CD4-positive, alpha-beta T cell treated with Interleukin-6 at 100 ng/mL for 8 hours (primary cell): ENCODE measurements at places on chromosomes 6 and 20.

DNA sequence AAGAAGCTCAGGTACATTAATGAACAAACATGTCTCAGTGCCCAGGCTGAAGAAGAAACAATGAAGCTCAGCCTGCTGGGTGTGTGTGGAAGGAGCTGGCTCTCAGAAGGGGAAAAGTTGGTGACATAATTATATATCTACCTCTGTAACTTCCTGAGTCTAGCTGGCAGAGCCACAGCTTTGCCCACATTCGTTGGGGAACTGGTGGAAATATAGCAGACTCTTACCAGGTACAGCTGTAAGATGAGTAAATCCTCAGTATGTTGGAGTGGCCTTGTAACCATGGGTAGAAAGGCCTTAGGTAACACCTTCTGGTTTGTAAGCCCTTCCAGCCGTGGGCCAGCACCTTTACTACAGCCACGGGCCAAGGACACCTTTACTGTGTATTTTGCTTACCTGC lies 29.9 kb upstream of the PNRC1 start:
- no peak for DNase-seq

- no peak for DNase-seq
Observed at GRCh38 chr6:105941621-105942412, 144.3 kb upstream of the PRDM1 start.

DNA sequence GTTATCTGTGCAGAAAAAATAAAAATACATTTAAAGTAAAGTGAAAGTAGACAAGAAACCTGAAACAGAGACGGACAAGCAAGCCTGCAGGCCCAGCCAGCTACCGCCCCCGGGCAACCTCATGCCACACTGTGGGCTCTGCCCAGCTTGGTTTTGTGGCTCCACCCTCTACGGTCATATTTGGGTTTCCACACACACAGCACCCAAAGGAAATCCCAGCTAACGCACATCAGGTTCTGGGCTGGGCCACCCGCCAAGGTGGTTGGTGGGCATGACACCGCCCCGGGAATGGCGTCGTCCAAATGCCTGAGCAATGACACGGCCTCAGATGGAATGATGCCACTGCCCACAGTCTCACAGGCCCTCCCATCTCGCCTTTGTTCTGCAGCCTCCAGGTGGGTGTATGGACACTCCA lies 22.9 kb downstream of the FAM110A start:
- peak; percentile 42 for DNase-seq

DNA sequence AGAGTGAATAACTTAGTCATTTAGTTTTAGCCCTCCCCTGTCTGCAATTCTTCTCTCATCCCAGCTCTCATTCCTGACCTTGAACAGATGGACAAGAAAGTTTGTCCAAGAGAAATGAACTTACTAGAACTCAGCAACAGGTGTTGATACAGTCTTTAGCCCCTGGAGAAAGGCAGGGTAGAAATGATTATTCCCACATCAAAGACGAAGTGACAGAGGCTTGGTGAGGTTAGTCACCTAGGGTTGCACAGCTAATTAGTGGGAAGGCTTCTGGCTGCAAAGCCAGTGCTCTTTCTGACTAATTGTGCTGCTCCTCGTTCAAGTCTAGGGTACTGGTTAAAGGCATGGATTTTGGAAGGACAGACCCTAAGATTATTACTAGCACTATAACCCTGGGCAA lies 4.5 kb downstream of the ZDHHC14 start:
- no peak for DNase-seq

- no peak for DNase-seq
Observed at GRCh38 chr20:15645816-15646215, 927.4 kb downstream of the KIF16B start.

DNA sequence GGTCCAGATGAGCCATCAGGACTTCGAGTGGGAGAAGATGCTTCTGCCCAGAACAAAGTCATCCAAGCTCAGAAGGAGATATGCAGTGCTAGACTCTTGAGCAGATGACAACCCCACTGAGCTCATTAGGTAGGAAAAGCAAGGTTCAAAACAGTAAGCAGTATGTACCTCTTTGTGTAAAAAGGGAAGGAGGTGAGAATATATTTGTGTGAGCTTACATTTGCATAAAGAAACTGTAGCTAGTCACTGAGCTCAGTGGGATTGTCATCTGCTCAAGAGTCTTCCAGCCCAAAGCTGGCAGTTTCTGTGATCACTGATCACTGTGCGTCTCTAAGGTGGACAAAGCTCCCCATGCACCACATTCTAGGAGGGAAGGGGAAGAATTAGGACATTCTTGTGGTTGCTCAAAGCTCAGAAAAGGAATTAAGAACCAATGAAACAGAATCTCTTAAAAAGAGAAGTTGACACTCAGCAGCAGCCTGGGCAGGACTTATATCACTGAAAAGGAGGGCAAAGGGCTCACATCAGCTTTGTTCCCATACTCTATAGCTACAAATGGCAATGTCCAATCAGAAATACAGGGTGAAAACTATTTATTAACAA lies 90.0 kb upstream of the MAFB start:
- DNase-seq = no peak

GRCh38 chr6:161673026-161673425 lies 399.2 kb upstream of the AGPAT4 start:
- DNase-seq = no peak

DNA sequence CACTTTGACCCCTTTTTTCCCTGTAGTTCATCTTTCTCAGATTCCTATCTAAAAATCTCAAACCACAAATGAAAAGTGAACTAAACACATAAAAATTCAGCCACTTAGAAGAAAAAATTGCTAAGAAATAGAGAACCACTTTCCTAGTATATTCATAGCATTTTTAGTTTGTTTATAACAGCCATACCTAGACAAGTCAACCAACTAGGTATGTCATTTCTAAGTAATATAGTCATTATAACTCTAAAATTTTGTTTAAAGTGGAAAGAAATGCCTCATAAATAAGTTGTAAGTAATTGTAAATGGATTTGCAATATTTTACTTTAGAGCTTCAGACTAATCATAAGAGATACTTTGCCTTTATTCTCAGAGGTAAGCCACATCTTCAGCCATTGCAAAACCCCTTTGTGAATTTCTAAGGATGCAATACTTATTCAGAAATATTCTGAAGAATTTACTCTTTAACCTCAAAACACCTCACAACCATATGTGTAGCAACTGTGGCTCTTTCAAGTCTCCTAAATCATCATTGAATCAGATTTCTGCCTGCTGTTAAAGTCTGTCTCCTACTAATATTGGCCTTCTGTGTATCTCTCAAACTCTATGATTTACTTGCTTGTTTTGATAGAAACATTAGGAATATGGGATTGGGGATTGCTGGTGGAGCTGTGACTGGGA lies 6.9 kb upstream of the SUMO4 start:
- no peak for DNase-seq

- no peak for DNase-seq
Observed at GRCh38 chr6:41356825-41357224, 21.4 kb downstream of the NCR2 start.

DNA sequence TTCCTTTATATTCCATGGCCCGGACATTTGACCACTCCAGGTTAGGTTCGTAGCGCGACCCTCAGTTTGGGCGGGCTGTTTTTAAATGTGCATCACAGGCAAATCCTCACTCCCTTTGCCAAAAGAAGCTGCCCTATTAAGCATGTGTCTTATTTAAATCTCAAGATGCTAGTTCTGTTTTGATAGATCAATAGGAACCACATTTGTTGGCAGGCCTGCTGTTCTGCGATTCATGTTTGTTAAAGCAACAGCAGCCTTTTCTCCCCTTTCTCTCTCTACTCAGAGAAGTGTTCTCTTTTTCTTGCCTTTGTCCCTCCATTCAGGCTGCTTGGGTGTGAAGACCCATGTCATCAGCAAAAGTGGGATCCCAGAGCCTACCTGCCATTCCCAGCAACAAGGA lies 212.0 kb upstream of the SSTR4 start:
- no peak for DNase-seq

- DNase-seq = no peak
Observed at GRCh38 chr6:54787825-54788224, 58.7 kb upstream of the FAM83B start.

GRCh38 chr6:151493804-151494234 lies at the start of gene CCDC170:
CCDC170 (plus strand) TSS chr6:151494017; CDS start chr6:151494129, 112 bp downstream.
- DNase-seq = no peak

DNA sequence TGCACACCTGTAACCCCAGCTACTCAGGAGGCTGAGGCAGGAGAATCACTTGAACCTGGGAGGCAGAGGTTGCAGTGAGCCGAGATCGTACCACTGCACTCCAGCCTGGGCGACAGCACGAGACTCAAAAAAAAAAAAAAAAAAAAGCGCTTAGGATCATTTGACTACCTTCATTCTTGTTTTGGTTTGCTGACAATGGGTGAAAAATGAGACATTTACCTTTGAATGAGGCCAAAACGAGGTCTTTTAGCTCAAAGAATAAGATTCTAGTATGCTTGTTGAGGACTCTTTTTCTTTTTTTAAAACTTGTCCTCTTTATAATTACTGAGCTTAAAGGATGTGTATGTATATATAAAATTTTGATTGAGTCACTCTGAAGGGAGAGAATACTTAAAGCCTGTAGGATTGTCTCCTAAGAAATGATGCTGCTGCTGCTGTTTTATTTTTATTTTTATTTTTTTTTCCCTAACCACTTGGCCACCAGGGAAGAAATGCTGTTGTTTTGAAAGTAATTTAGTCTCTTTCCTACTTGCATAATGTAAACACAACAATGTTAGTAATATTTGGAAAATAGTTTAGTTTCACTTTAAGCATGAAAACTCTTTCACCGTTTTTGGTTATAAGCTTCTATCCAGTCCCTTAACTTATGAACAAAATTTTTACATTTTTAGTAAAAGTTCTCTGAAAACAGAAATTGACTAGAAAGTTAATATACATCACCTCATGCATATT lies 7.9 kb downstream of the UBR2 start:
- DNase-seq = no peak

GRCh38 chr20:39395478-39396291 lies 433.5 kb downstream of the DHX35 start:
- DNase-seq = no peak
